ENCODE measurements at places on chromosomes 1 and 21.

GRCh38 chr1:112618721-112619517, at the start of gene ST7L:
ST7L (minus strand) TSS chr1:112619141; CDS start chr1:112619113, 28 bp downstream.
- peak; percentile 86 for DNase-seq

GRCh38 chr1:198491596-198491995, 48.9 kb downstream of the ATP6V1G3 start:
- no peak for DNase-seq

- DNase-seq, result no peak
Measured at GRCh38 chr1:156662005-156662799, 15.0 kb downstream of the NES start.

DNA sequence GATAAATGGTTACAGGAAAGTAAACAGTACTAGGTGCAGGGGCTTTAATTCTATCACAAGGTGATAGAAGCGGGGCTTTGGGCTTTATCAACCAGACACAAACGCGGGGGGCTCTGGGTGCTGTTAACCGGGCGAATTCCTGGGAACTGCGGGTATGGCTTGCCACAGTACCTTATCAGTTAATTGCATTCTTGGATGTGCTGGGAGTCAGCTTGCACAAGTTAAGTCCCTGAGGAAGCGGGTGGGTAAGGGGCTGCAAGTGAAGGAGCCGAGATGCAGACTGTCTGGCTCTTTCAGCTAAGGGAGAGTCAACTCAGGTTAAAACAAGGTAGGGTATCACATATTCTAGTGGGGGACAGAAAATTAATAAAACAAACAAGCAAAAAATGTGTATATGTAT, 661 bp downstream of the GBP4 start:
- no peak for DNase-seq

DNA sequence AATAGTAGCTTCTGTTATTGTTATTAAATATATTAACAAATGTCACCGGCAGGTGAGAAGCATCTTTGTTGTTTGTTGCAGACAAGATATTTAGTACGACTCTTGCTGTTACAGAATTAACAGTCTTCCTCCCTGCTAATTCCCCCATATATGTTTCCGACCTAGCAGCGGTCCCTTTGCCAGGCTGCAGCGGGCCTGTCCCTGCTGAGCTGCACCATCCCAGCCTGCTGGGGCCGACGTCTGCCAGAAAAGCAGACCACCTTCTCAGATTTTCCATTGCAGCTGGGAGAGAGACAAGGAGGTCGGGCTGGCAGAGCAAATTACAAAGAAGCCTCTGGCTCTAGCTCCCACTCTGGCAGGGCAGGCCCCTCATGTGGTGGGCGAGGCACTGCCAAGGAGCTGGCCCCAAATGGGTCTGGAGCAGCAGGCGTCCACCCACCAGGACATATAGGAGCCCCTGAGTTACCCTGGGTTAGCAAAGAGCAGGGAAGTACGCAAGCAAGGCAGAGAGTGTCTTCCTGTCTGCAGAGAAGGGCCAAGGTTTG, 142.7 kb downstream of the FOXD2 start:
- no peak for DNase-seq

- DNase-seq, result peak; percentile 35
Measured at GRCh38 chr1:9448132-9449109, 90.8 kb upstream of the SLC25A33 start.

- peak; percentile 67 for DNase-seq
Measured at GRCh38 chr1:205141236-205142101, 19.7 kb upstream of the RBBP5 start.

DNA sequence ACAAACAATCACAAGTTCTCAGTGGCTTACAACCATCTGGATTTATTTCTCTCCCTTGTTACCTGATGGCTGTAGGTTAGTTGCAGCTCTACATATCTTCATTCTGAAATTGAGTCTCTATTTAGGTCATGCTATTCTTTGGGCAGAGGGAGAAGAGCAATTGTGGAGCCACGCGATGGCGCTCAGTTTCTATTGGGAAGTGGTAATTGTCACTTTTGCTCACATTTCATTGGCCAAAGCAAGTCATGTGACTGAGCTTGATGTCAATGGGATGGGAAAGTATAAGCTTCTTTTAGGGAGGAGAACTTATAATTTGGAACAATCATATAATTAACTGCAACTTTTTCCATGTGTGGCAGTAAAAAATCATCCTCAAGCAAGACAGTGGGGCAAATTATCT, 166.5 kb downstream of the LMO4 start:
- DNase-seq, result no peak

DNA sequence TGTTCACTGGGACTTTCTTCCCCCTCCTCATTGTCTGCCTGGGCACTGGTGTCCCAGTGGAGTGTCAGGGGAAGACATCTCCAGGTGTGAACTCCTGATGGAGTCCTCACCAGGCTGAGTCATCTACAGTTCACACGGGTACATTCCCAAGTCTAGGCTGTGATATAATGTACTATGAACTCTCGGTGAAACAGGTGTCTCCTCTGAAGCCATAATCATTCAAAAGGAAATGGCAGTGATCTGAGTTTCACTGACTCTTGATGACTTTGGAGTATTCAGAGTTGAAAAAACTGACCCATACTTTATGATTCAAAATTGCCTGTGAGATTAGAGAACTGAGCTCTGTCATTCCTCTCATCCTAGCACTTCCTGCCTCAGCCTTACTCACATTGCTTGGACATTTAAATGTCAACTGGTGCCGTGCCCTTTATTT, 9.1 kb downstream of the LAMC2 start:
- no peak for DNase-seq

GRCh38 chr1:26853156-26853555, 9.8 kb upstream of the SFN start:
- peak; percentile 91 for DNase-seq

DNA sequence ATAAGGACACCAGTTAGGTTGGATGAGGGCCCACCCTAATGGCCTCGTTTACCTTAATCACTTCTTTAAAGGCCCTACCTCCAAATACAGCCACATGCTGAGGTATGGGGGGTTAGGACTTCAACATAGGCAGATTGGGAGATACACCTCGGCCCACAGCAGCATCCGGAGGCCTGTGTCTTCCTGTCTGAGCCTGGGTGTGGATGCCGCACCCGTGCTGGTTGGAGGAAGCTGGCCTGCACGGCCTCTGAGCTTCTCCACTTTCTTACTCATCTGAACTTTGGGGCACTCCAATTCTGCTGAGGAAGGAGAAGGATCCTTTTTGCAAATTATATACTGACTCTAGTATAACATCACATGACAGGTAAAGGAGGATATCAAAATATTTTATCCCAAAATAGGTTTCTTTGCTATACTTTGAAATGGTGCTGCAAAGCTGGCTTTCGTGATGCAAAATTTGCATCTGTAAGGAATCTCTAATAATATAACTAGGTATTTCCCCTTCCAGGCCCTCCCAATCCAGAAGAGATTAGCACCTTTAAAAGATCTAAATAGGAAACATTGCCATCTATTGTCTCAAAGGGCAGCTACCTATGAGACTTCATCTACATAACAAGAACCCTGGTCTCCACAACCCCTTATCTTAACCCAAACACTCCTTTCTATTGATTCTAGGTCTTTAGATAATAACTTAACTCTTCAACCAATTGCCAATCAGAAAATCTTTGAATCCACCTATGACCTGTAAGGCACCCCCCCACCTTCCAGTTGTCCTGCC, 247.6 kb downstream of the KCNJ6 start:
- DNase-seq, result no peak

- DNase-seq, result no peak
Measured at GRCh38 chr1:161069731-161070270, at the start of gene ARHGAP30. ARHGAP30 (minus strand) TSS chr1:161069891; CDS start chr1:161069624, 267 bp downstream.

DNA sequence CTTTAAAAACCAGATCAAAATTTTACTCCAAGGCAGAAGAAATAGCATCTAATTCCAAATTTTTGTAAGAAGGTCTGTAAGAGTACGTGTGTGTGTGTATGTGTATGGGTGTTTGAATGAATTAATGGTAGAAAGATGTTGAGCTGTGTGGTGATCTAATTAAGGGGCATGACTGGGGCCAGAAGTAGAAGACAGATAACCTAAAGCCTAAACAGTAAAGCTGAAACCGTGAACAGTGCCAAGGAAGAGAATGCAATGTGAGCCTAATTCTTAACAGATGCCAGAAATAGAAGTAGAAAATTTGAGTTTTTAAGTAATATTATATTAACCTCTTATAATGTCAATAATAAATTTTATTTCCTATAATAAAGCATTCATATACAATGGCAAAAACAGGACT, 38.2 kb downstream of the BRINP3 start:
- peak; percentile 11 for DNase-seq

Measured in SK-N-SH (cell line).